ENCODE measurements at places on chromosomes 2 and 18.

DNA sequence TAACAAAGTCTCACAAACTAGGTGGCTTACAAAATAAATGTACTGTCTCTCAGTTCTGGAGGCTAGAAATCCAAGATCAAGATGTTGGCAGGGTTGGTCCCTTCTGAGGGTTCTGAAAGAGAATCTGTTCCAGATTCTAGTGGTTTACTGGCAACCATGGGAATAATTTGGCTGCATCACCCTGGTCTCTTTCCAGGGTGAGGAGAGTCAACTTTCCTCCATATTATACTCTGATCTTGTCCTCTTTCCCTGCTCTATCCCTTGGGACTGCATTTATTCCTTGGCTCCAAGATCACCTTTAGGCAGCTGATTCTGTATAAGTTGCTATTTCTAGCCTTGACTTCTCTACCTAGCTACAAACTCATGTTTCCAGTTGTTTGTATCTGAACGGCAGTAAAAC is 35.2 kb downstream of the SLC40A1 start:
- no peak for DNase-seq

DNA sequence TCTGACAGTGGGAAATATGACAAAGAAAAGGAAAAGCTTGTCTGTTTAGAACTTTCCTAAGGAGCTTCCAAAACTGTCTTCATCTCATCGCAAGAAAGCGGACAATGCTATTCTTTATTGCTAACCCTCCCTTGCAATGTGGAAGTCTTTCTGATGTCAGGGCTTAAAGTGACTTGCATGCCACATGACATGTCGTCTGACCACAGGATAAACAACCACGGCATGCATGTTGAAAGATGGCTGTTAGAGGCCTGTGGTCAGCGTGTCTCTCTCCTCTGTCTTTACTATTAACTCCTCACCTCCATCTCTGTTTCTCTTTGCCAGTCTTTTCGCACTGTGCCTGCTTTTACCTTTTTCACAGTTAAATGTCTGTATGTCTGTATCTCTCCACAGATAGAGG is 389.8 kb downstream of the LNPK start:
- DNase-seq, result no peak

DNA sequence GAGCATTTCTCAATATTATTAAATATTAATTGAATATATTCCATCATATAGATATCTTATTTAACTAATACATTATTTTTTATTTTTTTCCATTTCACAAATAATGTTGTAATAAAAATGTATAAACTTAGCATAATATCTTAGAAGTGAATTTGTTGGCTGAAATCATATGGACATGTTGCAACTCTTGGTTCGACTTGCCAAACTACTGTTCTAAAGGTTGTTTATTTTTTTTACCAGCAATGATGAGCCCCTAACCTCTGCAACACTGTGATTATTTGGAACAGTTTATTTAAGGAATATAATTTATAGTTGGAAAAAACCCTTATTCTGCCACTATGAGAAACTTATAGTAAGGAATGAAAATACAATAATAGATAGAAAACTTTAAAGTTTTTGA is 8.8 kb upstream of the NAB1 start:
- DNase-seq, result no peak

DNA sequence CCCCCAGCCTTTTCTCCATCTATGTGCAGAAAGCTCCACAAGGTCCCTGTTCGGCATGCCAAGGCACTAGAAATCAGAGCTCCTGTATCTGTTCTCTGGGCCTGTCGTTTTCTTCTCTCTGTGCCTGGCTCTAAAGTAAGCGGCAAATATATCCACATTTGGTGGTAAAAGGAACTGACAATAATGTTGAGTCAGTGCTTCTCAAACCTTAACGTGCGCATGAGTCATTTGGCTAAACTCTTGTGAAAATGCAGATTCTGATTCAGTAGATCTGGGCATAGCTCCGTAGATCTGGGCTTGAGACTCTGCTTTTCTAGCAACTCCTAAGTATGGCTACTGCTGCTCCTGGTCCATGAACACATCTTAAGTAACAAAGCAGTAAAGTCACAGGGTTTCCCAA is 16.5 kb upstream of the ACSL3 start:
- no peak for DNase-seq

GRCh38 chr2:121245120-121245820 is 39.7 kb downstream of the TFCP2L1 start:
- DNase-seq, result no peak
